ENCODE measurements at places on chromosomes 16 and 17.
A peak's percentile ranks its signal among the peaks of the same experiment; 100 is the strongest.

DNA sequence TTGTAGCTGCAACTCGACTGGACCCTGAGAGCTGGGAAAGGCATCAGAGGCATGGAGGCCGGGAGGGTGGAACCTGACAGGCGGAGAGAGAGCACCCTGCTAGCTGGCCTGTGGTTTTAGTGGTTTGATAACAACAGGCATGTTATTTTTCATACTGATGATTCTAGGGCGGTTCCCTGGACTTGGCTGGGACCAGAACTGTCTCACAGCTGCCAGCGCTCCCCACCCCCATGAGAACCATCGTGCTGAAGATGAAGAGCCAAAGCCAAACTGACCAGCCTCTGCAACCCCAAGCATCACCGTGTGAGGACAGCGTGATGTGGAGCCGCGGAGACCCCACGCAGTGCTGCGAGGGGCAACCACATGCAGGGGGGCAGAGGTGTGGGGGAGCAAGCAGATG lies 28.5 kb downstream of the MXRA7 start:
- no peak for DNase-seq

DNA sequence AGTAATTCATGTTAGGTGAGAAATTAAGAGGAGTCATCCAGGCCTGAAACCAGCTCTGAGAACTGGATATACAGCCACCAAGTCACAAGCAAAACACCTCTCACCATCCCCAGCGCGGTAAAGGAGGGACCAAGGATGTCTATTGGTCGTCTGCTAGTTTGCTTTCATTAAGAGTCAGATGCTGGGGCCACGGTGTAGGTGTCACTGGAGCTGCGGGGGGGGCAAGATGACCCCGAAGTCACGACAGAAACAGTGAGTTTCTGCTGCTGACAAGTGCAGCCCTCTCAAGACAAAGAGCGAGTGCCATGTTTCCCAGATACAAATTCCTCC lies 790 bp downstream of the NCBP3 start:
- DNase-seq, result no peak

DNA sequence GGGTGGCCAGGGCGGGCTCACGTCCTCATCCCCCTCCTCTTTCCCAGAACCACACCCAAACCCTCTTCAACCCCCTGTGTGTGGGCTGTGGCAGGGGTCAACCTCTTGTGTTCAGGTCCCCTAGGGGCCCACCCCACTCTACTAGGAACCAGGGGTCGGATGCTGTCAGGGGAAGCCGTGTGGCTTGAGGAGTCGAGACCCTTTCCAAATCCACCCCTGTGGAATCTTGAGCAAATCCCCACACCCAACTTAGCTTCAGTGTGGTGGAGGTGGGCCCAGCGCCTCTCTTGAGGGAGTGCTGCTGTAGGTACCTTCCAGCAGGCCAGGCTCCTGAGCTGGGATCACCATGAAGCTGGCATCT lies 121.5 kb downstream of the MRM1 start:
- DNase-seq, result no peak

GRCh38 chr16:10509534-10510025 lies 70.8 kb downstream of the EMP2 start:
- DNase-seq, result peak; percentile 63

DNA sequence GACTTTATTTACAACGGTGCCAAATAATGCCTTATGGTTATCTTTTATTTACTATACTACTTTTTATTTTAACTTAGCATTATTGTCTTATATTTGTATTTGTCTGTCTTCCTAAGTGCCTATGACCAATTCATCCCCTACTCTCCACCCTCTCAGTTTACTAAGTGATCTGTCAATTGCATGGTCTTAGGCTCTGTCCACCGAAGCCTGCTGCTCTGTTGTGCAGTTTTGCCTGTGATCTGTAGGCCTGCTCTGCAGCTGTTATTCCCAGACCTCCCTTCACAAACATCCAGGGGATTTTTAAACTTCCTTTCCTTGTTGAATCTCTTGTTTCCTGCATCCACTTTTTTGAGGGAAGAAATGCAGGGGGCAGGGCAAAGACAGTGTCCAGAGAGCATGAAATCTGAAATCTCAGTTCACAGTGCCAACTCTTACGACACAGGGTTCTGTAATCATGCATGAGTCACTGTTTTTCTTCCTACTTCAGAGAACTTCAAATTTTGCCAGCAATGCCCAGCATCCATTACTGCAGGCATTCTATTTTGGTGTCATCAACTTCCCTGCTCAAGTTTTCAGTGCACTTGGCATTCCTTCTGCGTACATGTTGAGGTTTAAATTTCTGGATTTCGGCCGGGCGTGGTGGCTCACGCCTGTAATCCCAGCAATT lies 11.4 kb downstream of the SLFN5 start:
- DNase-seq, result no peak

DNA sequence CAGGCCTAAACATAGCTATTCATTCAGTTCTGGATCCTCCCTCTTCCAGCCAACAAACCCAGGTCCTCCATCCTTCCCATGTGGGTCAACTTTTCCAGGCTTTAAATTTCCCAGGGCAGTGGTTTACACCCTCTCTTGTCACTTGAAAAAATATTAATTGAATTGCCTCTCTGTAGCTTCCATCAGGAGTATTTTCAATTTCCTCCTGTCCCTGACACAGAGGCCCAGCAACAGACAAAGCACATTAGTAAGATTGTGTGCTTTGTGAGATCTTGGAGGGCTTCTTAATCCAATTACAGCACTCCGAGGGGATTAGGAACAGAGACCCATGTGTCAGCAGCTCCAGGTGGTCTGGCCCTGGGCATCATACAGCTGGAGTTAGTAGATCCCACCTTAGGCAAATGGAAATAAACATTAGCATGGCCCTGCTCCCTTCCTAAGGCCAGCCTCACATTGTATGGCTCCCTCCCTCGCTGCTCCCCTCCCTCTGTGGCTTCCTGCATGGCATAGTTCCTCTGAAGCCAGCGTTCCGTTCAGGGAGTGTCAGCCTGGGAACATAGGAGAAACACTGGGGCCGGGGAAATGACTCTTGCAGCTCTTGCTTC lies 132.7 kb upstream of the HSBP1 start:
- no peak for DNase-seq

GRCh38 chr17:80969030-80969673 lies 22.5 kb upstream of the CHMP6 start:
- DNase-seq, result no peak

DNA sequence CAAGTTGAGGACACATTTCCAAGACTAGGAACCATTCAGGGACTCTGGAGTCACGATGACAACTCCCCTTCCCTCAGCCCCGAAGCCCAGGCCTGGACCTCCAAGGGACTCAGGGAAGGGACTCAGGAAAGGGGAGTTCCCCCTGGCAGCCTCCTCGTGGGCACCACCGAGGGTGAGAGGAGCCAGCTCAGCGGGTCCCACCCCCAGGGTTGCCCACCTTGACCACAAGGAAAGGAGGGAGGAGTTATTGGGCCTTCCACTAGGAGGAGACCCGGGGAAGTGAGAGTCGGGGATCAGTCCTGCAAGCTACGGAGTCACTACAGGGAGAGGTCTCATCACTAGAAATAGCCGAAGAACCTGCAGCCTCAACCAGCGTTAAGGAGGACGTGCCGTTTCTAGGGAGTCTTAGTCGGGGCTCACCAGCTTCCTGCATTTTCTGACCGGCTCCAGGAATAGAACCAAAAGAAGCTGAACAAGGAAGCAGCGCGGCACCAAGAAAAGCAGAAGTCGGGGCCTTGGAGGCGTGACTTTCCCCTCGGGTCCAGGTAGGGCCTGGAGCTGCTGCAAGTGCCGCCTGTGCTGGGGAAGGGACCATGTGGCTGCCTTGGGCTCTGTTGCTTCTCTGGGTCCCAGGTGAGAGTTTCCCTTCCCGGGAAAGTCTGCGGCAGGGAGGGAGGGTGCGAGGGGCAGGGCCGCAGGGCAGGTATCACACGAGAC lies at the start of gene CD300A:
Gene CD300A, plus strand, starts transcription at position 524 of the 717 bp plus-strand sequence. Its CDS starts 70 bp downstream, at position 594.
- DNase-seq, result no peak

- no peak for DNase-seq
Observed at GRCh38 chr16:87250431-87250960, 66.7 kb downstream of the C16orf95 start.

- no peak for DNase-seq
Observed at GRCh38 chr17:61443475-61443882, 8.7 kb upstream of the TBX4 start.

GRCh38 chr17:29643817-29644160 lies 21.1 kb upstream of the CORO6 start:
- no peak for DNase-seq

- no peak for DNase-seq
Observed at GRCh38 chr16:67449739-67450138, 18.8 kb downstream of the HSD11B2 start.

- DNase-seq, result peak; percentile 84
Observed at GRCh38 chr16:15650019-15650697, at the start of gene NDE1. Gene NDE1 (plus strand): TSS chr16:15650245. CDS start chr16:15664779, 14,534 bp downstream.

GRCh38 chr16:67714522-67714921 lies 4.6 kb downstream of the GFOD2 start:
- no peak for DNase-seq

- DNase-seq, result no peak
Observed at GRCh38 chr17:62989501-62989900, 23.5 kb downstream of the TANC2 start.

GRCh38 chr17:68060336-68060735 lies 24.8 kb downstream of the KPNA2 start:
- DNase-seq, result no peak

- DNase-seq, result no peak
Observed at GRCh38 chr17:36657763-36658490, 56.5 kb downstream of the MRM1 start.

GRCh38 chr17:30263552-30264333 lies 28.0 kb downstream of the BLMH start:
- DNase-seq, result no peak

- no peak for DNase-seq
Observed at GRCh38 chr17:15930426-15930825, 14.5 kb upstream of the ADORA2B start.

DNA sequence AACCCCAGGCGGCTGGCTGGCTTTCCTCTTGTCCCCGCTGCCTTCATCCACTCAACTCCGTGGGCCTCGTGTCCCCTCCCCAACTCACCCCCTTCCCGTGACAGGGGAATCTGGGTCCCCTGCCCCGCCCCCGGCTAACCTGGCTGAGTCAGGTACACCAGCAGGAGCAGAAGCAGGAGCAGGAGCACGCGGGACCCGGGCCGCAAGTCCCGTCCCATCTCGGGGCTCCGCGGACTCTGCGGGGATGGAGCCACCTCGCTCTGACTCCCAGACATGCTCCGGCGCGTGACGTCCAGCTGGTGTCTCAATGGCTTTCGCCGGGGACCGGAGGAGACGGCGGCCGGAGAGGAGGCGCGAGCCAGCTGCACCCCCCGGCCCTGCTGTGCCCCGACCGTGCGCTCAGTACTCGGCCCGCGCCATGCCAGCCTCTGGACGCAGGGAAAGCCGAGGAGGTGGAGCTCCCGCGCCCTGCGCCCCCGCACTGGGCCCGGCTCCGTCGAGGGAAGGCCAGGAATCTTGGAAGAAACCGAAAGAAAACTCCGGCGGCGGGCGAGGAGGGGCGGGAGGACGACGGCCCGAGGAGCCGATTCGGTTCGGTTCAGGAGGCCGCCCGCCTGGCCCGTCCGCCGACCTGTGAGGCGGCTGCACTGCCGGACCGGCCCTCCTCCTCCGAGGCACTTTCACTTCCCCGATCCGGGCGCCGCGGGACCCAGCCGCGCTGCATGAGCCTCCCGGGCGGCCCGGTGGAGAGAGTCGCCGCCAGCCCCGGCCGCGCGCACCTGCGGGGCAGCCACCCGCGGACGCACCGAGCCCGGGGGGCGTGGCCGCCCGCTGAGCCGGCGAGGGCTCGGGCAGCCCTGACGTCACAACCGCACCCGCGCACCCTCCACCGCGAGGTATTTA lies at the start of the genes CXCL16 and ZMYND15:
Gene CXCL16, minus strand, starts transcription at position 807 of the 903 bp plus-strand sequence. Its CDS starts 589 bp downstream, at position 218.
Gene ZMYND15, plus strand, starts transcription at position 712 of the 903 bp plus-strand sequence. CDS start 716 bp downstream, outside the sequence.
- no peak for DNase-seq

DNA sequence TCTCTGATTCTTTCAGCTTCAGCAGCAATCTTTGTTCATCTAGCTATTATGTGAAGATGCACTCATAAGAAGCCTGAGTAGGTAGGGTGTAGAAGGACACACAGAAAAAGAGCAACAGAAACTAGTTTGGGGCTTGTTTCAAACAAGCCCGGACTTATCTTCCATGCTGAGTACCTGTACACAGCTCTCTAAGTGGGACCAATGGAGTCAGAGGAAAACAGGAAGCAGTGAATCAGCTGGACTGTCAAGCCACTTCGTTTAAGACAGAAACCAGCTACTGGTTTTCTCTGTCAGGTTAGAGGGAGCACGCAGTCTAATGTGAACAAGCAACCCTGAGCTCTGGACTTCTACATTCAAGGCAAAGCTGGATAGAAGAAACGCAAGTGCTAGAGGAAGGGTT lies 16.0 kb downstream of the MAP2K6 start:
- no peak for DNase-seq

- DNase-seq, result no peak
Observed at GRCh38 chr16:69195369-69196029, 8.5 kb downstream of the SNTB2 start.

DNA sequence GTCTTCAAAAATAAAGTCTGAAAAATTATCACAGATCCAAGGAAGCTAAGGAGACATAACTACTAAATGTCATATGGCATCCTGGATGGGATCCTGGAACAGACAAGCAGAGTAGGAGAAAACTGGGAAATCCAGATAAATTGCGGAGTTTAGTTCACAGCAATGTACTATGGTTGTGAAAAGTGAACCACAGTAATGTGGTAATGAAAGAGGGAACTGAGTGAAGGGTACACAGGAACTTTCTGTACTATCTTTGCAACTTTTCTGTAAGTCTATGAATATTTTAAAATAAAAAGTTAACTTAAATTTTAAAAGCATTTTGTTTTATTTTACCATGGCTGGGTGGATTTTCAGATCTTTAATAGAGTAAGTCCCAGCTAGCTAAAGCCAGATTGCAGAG lies 16.3 kb downstream of the SLFN12L start:
- DNase-seq, result no peak

DNA sequence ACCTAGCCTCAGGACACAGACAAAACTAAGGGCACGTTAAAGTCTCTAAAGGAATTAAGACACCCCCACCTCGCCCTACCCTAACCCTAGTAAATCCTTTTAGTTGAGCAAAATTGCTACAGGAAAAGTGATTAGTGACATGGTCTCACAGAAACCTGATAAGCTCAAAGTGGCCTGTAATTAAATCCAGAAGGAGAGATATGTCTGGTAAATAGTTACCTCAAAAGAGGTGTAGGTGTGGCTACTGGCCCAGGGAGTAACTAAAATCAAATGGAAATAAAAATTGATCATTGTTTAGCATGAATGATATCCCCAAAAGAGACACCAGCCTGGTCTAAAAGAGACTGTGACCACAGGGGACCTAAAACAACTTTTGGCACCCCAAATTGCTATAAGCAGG lies 168.3 kb downstream of the SLC39A11 start:
- no peak for DNase-seq

- DNase-seq, result no peak
Observed at GRCh38 chr17:614653-615546, 99.7 kb downstream of the VPS53 start.

DNA sequence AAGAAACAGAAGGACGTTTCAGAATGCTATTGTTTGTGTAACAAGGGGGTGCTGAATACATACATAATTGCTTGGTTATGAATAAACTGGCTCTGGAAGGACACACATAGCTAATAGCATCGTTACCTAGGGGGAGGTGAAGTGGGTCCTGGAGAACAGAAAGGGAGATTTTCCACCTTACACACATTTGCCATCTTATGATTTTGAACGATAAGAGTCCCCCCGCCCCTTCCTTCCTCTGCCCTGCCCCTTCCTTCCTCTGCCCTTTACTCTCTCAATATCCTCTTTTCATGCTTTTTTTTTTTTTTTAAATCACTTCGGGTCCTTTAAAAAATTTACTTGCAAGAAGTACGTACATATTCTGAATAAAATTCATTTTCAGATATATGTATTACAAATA lies 902 bp upstream of the DHRS7B start:
- DNase-seq, result no peak
